ENCODE measurements at places on chromosomes 2 and 18.

DNA sequence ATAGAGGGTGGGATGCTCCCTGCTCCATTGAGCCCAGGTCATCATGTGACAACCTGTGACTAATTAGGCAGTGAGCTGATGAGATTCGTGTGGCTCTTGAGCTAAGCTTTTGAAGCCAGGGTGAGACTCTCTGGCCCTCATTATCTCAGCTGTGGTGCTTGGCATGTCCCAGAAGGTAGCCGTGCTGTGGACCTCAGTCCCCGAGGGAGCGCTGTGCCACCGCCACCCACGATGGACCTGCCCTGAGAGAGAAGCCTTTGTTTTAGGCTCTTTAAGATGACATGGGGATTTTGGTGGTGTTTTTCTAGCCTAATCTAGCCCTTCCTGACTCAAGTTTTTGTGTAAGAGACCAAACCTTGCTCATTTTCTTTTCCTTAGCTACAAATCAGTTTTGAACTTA lies 66.4 kb downstream of the NEDD4L start:
- DNase-seq: no peak

GRCh38 chr2:74559912-74560311 lies 5.4 kb downstream of the DOK1 start:
- DNase-seq: no peak

DNA sequence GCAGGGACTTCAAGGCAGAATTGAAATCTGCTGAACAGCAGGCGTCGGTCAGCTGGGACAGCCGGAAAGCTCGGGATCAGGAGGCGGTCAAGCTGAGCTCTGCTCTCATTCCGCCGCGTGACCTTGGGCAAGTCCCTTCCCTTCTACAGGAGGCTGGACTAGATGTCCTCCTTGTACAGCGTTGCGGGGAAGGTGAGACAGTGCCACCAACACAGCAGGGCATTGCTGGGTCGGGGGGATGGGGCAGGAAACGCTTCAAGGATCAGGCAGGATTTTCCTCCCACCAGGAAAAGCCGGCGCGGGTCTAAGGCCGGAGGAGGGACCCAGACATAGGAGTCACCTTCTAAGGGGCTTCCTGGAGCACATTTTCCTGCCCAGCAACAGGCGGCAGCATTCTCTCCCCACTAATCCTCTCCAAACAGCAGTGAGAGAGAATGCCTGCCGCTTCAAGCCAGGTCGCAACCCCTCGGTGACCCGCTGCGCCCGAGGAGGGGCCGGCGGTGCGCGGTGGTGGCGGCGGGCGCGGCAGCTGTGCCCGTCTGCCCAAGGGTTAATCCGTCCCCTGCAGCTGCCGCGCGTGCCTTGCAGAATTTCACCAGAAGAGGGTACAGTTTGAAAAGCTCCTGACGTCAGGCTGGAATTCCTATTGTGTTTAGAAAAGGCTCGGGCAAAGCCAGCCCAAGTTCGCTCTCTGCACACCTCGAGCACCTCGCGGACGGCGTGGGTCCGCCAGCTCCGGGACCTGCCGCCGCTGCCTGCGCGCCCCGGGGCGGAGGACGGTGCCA lies at the start of gene KCNF1:
Gene KCNF1, plus strand, starts transcription at position 644 of the 785 bp plus-strand sequence. CDS start 493 bp downstream, outside the sequence.
- DNase-seq: no peak

- DNase-seq: no peak
These were observed 170.4 kb upstream of the FN1 start for GRCh38 chr2:215606219-215606618.

DNA sequence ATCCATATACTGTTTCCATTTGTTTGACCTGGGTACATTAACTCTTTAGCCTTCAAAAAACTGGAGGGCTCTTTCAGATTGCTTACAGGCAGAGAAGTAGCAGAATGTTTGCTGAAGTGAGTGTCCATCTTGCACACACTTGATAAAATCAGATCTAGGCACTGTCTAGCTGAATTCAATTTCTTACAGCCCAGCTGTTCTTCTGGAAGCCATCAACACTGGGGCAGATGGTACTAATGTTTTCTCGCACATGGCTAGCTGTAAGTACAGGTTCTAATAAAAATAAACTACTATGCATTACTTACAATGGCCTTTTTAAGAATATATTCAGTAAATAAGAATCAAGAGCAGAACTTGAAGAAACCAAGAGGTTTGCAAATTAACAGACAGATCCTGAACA lies 175.9 kb downstream of the NBAS start:
- no peak for DNase-seq

DNA sequence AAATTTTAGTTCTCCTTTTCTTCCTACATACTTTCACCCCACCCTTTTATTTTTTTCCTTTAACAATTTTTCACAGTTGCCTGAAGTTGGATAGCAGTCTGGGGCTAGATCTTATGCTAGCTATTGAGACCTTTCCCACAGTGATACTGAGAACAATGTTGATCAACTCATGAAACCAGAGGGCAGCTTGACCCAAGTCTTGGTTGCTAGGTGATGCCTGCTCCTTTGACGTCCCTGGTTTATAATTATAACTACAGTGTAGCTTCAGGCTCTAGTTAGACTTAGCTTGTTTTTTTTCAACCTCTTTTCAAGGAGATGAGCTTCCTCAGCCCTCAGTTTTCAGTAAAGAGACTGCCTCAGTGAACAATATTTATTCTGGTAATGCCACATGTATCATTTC lies 648.5 kb downstream of the IRS1 start:
- DNase-seq: no peak

DNA sequence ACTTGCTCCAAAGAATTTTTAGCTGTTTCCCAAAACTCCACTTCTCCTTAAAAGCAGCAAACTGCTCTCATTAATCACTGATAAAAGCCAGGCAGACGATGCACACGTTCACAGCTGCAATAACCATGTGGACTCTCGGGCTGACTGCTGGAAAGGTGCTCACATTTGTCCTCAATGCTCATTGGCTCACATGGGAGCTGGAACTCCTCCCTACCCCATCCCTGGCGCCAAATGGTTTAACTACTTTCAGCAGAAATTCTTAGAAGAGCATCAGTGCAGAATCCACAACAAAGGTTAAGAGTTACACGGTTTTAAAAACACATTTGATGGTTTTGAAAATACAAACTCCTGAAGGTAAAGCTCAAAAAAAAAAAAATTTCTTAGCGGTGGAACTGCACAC lies 117.1 kb downstream of the NOL10 start:
- DNase-seq: no peak

DNA sequence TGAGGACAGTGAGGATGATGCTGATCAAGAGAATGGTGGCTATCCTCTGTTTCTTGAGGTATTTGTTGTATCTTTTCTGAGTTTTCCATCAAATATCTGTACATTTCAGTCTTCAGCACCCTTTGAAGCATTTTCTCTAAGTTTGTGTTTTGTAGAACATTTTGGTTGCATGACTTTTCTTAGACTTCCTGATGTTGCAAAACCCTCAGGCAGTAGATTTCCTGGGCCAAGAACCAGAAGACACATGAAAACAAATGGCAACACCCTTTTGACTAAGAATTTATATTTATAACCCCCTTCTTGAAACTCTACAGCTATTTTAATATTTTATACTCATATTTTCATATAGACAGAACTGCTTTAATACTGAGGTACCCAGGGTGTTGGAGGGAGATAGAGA lies 16.2 kb downstream of the HNMT start:
- DNase-seq: no peak

DNA sequence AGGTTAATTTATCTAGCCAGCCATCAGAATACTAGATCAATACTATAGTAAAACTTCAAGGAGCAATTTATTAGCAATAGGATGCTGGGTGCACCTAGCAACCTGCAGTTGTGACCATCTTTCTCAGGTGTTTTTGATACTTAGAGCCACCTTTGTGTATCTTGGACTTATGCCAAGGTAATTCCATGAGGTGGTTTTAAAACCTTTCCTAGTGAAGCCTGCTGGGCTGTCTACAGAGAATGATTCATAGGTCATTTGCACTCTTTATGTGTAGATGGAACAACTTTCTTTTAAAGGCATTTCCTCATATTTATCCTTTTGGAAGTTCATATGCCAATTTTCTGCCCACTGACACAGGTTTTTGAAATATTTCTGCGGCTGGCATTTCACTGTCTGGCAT lies 1030.1 kb upstream of the POU3F3 start:
- DNase-seq: no peak
